ENCODE measurements at places on chromosomes 11 and 22.

DNA sequence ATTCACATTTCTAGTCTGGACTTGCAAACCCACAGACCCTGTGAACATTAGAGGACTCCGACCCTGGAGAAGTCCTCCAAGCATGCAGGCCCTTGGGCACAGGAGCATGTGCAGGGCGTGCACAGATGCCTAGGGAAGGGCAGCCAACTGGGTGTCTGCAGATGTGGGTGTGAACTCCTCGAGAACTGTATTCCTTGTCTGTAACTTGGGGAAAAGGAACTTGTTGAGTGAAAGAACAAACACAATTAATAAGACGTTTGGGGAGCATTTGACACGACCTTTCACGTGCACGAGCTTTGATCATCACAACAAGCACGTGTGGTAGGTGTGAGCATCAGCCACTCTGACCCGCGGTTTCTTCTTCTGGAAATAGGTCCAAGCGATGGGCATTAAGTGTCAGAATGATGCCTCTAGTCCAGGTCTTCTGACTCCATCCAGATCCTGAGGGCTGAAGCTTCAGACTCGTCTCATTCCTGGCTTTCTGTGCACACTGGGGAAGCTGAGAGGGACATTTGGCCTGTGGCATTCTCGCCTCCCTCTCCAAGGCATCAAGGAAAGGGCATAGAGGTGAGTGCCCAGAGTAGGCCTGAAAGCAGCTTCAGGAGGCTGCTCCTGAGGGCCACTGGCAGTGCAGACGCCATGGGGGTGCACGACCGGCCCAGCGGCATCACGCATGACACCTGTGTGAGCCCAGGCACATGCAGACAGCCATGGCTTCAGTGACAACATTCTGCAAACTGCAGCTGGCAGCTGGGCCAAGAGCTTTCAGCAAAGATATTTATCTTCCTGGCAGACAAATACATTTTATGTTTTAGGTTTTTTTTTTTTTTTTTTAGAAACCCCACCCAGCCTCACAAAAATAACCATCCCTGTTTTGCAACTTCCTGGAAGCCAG, 32.5 kb downstream of the ALX4 start:
- DNase-seq, result no peak

DNA sequence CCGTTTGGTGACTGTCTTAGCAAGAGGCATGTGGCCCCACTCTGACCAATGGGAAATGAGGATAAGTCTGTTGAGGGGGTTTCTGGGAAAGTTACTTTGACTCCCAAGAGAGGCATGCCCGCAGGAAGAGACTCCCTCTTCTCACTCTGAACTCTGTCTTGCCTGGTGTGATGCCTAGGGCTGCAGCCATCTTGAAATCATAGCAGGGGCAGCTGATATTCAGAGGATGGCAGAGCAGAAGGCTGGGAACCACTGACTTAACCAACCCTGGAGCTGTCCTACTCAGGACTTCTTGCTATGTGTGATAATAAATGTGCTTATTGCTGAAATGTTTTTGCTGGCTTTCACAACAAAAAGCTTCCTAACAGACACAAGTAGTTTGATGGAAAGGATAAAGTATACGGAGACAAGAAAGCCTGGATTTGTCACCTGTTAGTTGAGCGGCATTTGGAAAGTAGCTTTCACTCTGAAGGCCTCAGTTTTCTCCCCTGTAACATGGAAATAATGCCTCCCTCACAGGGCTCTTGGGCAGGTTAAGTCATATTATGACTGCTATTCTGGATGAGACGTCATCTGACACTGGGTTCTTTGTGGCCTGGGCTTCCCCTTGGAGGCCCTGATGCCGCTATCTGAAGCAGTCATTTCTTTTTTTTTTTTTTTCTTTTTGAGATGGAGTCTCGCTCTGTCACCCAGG, 128.5 kb downstream of the CEP164 start:
- no peak for DNase-seq

- no peak for DNase-seq
These were observed 73.8 kb upstream of the GAL start for GRCh38 chr11:68610452-68611116.

DNA sequence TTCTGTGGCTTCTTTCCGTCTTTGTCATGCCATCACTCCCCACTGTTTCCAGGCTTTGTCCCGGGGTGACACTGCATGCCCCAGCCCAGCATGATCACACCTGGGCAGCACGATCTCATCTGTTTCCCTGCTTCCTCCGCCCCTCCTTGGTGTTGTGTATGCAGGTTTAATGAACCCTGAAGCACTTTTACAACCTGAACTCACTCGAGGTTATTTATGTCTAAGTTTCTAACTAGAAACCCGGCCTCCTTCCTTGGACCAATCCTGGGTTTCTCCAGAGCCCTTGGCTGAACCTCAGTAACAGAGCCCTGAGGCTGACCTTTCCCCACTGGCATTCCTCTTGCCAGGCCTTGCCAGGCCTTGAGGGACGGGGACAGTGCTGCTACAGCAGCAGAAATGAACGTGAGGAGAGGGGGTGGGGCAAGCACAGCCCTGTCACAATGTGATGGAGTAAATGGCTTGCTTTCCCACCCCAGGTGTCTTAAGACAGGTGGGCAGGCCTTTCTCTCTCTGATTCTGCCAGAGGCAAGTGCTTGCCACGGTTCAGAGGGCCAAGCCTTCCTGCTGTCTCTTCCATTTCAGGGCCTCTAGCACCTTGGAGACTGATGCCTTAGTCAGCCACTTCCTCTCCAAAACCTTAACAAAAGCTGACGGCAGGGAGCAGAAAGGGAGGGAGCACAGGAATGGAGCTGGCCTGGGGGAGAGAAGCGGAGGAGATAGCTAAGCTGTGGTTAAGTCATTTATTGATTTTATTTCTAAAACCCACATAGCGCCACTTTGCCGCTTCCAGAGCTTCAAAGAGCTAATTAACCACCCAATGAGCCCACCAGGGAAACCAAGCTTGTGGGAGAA, 3.1 kb upstream of the PYGM start:
- DNase-seq, result peak; percentile 67

DNA sequence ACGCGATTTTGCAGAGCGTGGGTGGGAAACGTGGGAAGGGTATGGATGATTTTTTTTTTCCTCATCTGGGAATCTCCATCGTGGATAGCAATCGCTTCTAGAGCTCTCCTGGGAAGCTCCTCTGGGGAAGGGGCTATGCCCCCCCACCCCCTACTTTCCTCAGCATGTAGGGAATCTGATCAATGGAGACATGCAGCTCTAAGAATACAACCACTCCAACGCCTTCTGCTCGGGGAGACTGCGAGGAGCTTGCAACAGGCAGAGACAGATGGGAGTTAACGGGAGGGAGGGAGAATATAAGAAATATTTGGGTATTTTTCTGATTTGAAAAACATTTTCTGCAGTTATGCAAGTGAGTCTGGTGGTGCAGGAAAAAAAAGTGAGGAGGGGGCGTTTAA, 104.6 kb upstream of the HSD17B12 start:
- DNase-seq, result no peak

DNA sequence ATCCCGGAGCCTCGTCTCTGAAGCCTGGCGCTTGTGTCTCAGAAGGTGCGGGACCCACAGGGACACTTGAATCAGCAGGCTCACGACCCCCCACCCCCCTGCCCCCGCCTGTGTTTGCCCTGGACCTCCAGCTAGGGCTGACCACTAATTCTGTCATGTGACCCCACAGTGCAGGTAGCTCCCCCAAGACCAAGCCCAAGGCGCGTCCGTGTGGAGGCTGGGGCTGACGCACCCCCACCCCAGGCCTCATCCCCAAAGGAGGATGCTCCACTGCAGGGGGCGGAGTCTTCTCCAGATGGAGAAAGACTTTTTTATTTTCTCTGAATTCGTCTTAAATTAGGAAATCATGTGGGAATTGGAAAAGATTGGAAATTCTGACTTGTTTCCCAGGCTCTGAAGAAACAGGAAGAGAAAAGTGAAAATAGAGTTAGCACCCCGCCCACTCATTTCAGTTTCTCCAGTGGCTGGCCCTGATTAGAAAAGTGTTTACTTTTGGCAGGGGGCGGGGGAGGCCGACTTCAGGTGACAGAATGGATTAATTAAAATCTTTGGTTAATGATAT, 1.0 kb upstream of the RELA start:
- DNase-seq, result peak; percentile 45

All from NCI-H146 (cell line).